ENCODE measurements at places on chromosomes 11 and 22.

DNA sequence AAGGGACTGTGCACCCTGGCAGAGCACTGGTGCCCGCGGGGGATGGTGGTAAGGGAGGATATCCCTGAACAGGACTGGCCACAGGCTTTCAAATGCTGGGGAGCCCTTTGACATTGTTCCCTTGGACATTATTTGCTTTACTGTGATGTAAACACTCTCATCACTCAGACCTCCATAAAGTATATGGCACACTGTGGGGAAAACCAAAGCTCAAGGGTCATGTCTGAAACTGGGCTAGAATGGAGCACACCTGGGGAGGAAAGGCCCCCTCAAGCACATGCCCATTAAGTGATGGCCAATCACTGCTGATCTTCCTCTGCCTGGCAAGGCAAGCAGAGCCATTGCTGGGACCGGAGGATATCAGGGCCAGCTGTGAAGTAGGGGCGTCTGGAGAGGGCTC is 60.9 kb upstream of the TENM4 start:
- DNase-seq: no peak

GRCh38 chr22:17097062-17097461 is 12.3 kb downstream of the IL17RA start:
- no peak for DNase-seq

- no peak for DNase-seq
Observed at GRCh38 chr11:74678591-74679512, 52.4 kb downstream of the CHRDL2 start.

DNA sequence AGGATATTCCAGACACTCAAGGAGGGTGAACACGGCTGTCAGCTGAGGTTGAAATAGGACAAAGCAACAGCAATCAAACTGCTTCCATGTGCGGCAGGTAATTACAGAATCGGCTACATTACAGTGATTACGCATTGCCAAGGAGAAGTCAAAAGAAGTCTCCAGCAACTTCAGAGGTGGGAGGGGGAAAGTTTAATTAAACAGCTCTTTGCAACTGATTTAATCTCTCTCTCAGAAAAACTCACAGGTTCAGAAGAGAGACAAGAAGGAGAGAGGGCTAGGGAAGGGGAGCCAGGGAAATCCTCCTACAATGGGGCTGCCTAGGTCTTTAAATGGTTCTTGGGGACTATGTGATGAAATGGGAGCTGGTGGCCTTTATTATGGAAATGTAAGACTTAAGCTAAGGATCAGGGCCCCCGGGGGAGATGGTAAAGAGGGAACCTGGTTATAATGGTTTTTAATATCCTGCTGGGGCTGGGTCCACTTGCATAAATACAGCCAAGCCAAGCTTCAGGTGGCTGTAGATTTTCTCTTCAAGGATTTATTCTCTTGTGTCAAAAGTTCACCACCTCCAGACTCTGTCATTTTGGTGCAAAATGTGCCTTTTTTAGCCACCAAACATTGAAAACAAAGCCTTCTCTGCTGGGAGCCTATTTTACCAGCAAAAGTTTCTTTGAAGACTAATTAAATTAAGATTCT is 354.7 kb upstream of the NARS2 start:
- DNase-seq: no peak

DNA sequence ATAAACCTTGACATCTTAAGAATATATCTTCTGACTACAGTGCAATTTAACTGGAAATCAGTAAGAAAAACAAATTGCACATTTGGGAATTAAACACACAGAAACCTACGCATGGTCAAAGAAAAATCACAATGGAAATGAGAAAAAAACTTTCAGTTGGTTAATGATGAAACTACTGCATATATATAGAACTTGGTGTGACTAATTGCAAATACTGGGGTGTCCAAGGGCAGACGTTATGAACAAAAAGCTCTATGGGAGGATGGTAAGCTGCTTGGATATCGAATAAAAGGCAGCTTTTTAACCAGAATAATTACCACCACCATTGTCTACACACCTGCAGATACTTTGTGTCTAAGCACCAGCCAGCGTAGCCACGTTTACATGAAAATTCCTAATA is 791 bp downstream of the GDPD4 start:
- DNase-seq: no peak

GRCh38 chr11:45041596-45041995 is 90.9 kb upstream of the TP53I11 start:
- no peak for DNase-seq

DNA sequence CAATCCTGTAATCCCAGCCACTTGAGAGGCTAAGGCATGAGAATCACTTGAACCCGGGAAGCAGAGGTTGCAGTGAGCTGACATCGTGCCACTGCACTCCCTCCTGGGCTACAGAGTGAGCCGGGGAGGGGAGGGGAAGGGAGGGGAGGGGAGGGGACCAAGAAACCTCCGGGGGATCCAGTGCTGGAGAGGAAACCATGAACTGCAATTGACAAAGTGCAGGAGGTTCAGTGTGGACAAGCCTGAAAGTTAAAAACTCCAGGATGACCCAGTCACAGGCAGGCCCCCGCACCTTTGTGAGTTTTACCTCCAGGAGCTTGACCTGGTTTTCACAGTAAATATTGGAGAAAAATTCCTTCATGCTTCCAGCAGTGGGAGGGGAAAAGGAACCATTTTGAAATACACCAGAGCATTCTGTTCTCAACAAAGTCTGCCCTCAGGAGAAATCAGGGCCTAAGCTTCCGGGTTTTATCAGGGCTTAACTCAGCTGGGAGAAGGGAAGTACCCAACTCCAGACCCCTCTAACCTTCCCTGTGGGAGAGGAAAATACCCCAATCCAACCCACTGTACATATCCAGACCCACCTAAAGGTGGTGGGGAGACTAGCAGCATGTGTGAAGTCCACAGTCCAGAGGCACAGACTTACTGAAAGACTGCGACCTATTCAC is 15.5 kb upstream of the ZFTA start:
- DNase-seq: no peak

DNA sequence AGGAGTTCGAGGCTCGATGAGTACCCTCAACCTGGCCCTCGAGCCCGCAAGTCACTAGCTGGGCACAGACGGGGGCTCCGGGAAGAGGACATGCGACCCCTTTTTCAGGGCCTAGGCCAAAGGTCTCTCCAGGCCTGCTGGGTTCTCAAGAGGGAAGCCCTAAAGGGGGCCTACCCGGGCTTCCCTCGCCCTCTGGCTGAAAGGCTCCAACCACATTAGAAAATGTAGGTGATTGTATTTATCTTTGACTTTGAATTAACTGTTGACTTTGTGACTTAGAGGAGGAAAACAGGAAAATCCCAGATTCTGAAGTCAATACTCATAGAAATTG is 7.3 kb upstream of the PAX6 start:
- DNase-seq: no peak

- no peak for DNase-seq
Observed at GRCh38 chr11:46445920-46446771, 54.6 kb upstream of the CHRM4 start.

DNA sequence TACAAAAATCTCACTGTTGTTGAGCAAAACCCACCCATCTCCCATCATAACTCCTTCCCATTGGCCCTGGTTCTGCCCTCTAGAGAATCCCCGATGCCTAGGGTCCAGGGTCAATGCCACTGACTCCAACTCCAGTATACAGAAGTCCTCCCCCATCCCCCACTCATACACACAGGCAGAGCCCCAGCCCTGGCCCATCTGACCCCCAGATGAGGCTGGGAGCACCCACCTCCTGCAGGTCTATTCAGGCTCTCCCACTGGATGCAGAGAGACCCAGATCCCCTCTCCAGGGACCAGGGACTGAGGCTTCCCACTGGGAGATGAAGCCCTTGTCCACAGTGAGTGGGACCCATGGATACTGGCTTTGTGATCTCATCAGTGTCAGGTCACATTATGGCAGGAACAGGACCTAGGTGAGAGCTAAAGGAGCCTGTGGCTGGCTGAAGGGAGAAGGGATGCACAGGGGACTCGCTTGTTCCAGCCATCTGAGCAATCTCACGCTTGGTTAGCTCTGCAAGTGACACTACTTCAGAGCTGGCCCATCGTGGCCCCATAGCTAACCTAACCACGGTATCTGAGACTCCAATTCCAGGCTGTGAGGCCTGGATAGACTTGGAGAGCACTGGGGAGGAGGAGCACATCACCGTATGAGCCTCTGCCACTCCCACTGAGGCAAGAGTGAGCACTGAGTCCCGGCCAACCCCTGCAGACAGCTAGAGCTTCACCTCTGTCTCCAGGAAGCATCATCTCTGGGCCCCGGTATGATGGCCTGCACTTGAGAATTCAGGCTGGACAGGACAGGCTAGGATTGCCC is 35.7 kb downstream of the TRIM29 start:
- DNase-seq: no peak

- DNase-seq: no peak
Observed at GRCh38 chr11:131065435-131066413, 149.4 kb upstream of the SNX19 start.

- DNase-seq: no peak
Observed at GRCh38 chr11:112597286-112597790, 336.7 kb upstream of the PLET1 start.

DNA sequence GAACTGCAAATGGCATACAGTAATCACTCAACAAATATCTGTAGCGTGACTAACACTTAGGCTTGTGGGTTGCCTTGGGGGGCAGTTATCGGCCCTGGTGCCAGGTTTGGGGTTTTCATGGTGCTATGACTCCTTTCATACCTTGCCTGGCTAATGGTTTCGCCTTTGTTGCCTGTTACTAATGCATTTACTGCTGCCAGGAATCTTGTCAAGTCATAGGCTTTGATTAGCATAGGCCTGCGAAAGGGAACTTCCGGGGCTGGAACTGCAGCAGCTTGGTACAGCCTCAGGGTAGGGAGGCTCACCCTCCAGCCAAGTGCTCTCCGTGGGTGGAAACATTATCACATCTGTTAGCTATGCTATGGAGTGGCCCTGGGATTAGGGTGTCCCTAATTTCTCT is 13.2 kb downstream of the SLC25A18 start:
- no peak for DNase-seq

- no peak for DNase-seq
Observed at GRCh38 chr22:41654322-41654721, 33.2 kb downstream of the XRCC6 start.

GRCh38 chr11:100851147-100851546 is 164.1 kb downstream of the ARHGAP42 start:
- no peak for DNase-seq

- no peak for DNase-seq
Observed at GRCh38 chr11:46246521-46246920, 30.9 kb upstream of the CREB3L1 start.

GRCh38 chr11:34006876-34007275 is 44.7 kb upstream of the CAPRIN1 start:
- no peak for DNase-seq

GRCh38 chr22:25750569-25751173 is 8.7 kb downstream of the MYO18B start:
- DNase-seq: no peak

DNA sequence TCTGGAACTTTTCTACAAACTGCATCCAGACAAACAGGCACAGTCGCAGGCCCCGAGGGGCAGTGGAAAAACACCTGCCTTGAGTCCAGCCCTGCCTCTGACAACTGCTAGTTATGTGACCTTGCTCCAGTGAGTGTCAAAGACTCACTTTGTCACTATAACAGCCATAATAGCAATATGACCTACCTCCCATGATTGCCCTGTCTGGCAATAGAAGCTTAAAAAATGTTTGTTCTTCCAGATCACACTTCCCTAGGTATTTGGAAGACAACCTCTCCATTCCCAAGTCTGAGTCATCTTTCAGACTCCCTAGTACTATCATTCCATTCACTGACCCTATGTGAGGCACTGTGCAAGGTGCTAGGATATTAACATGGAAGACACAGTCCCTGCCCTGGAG is 74.5 kb downstream of the RPL27A start:
- no peak for DNase-seq

GRCh38 chr11:86063536-86063935 is 5.3 kb downstream of the PICALM start:
- DNase-seq: no peak

Data from GM18507 (cell line).